ENCODE measurements at places on chromosomes 12 and 14.

GRCh38 chr14:76950055-76951020 lies 78.2 kb downstream of the IRF2BPL start:
- no peak for DNase-seq

- no peak for DNase-seq
Observed at GRCh38 chr14:54687750-54688119, 120.8 kb downstream of the SAMD4A start.

DNA sequence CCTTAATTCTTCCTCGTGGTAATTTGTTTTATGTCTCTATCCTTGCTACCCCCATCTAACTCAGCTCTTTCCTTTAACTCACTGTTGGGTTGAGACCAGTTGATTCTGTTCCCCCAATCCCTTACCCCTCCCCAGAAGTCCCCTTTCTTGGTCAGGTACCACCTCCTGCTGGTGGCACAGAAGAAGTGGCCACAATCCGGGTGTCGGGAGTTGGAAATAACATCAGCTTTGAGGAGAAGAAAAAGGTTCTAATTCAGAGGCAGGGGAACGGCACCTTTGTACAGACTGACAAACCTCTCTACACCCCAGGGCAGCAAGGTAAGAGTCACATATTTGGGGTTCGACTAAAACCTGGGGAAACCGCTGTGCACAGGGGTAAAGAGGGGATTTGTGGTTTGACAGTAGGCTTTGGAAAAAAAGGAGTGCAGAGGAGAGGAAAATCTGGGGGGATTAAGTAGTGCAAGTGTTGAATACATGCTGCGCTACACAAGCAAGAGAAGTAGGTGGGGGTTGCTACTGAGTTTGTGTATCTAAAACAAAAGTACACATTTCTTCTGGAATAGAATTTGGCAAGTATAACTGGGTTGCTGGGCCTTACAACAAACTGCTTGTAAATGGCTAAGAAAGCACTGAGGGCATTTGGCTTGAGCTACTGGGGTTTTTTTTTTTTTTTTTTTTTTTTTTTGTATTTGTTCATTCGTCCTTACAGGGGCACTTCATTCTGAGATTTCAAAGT lies 1.3 kb downstream of the A2ML1 start:
- DNase-seq = peak; percentile 37

GRCh38 chr14:65438266-65438933 lies 25.9 kb downstream of the FUT8 start:
- no peak for DNase-seq

DNA sequence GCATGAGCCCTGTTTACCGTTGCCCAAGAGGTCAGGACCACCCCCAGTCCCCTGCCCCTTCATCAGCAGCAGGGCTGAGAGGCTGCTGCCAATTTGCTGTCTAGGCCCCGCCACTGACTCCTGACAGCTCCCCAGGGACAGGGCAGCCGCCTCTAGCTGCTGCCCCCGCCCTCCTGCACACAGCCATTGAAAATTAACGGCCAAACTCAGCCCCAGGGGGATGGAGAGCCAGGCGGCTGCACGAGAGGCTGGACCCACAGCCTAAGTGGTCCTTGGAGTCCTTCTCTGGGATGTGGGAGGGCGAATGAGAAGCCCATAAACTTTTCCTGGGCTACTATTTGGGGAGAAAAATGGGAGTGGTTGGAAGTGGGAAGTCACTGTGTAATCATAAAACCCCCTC lies 4.6 kb downstream of the FOXN4 start:
- no peak for DNase-seq

- DNase-seq = no peak
Observed at GRCh38 chr12:116882742-116883141, 1.5 kb upstream of the HRK start.

GRCh38 chr14:68677476-68677875 lies 115.4 kb downstream of the ZFP36L1 start:
- DNase-seq = no peak

DNA sequence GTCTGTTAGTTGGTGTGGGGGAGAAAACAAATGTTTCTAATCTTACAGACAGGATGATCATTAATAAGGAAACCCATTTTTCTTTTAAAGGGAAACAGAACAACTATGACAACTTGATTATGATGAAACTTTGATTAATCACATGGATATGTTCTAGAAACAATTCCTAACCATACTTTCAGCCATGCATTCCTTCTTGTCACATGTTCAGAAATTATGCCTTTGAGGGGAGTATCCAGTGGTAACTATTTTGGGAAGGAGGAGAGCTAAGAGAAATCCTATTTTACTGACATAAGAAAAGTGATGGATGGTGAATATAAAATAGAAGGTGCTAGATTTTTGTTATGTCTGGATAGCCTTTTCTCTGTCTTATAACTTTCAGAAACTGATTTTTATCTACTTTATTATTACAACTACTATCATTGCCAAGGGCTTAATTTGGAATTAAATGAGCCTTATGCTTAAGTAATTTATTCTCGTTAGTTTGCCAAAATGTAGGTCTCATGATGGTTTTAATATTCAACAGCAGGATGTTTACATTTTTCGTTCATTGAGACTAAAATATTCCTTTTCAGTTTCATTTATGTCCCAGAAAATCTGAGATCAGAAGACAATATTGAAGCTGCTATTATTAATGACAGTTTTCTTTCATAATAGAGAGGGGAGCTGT lies 200.1 kb downstream of the TMTC2 start:
- no peak for DNase-seq

GRCh38 chr14:52602131-52602530 lies 49.5 kb downstream of the GPR137C start:
- no peak for DNase-seq

DNA sequence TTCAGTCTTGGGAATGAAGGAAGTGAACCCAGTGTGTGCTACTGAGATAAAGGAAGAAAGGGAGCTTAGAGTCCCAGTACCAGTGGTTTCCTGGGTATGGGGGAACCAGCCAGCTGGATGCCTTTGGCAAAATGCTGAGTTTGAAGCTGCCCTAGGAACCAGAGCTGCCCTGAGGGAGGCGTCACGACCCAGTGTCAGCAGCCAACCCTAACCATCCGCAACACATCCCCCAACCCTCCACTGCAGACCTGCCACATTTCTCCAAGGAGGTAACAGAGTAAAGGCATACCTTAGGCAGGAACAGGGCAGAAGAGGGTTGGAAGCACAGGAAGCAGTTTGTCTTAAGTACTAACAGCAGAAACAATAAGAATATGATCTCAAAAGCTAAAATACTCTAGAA lies 28.6 kb downstream of the PRDM4 start:
- DNase-seq = no peak

DNA sequence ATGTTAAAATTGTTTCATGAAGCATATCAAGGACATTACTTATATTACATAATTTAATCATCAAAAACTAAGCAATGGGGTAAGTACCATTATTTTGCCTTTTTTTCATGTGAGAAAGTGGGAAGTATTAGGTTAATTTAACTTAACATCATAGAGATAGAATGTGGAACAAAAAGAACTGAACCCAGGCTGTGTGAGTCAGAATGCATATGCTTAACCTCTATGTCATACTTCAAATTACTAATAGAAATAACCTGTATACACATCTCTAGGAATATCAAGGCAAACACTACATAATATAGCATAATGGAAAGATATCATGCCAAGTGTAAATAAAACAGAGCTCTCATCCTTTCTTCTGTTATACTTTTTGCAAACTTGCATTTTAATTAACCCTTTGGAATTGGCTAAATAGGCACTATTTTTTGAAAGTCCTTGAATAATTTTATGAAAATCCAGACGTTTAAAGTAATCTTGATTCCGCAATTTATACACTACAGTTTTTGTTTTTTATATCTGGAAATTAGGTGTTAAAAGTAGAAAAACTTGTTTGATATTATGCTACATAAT lies 777.7 kb downstream of the SLC6A15 start:
- no peak for DNase-seq

DNA sequence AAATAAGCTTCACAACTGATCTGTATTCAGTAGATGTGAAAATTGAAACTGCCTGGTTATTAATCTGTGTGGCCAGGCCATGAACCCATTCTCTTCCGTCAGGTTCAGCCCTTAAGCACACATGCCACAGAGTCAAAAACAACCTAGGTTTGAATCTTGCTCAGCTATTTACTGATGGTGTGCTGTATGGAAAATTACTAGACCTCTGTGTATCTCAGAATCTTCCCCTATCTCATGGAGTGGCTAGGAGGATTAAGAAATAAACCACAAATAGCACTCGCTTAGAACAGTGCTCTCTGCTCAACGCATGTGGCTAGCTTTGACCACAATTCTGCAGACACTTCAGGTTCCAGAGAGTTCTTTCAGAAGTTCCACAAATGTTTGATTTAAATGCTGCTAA lies 240.7 kb upstream of the PLEKHG7 start:
- no peak for DNase-seq

GRCh38 chr12:42278128-42278510 lies 40.1 kb upstream of the YAF2 start:
- no peak for DNase-seq

DNA sequence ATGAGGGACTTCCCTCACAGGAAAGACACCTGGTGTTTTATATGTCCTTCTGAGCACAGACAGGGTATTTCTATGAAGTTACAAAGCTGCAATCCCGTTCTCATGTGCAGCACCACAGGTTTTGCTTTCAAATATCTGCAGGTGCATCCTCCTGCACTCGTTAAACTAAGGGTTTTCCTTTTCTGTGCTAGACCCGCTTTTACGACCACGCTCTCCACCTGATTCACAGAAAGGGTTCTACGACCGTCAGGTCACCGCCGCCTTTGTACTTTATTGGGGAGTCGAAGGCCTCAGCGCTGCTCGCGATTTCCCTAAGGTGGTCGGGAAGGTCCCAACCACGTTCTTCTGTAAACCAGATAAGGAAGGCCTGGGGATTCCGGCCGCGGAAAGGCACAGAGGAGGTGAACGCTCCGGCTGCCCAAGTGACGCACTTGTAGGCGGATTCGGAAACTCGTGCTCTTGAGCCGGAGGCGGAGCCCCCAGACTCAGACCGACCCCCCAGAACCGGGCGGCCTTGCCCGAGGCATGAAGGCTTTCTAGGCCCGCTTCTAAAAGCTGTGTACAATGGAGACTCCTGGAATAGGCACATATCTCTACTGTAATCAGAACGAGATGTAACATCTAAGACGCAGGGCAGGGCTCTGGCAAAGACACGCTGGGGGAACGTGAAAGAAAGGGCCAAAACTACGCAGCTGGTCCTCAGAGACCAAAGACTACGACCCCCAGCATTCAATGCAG lies 995 bp upstream of the HSP90B1 start:
- peak; percentile 88 for DNase-seq

DNA sequence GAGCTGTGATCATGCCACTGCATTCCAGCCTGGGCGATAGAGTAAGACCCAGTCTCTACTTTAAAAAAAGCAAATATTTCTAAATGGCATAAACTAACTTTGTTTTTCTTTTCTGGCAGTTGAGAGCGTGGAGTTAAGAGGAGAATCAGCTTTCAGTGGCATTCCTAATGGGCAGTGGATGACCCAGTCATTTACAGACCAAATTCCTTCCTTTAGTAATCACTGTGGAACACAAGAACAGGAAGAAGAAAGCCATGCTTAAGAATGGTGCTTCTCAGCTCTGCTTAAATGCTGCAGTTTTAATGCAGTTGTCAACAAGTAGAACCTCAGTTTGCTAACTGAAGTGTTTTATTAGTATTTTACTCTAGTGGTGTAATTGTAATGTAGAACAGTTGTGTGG lies 21.2 kb downstream of the TDG start:
- no peak for DNase-seq

GRCh38 chr12:79001404-79001803 lies 136.8 kb downstream of the SYT1 start:
- DNase-seq = no peak

DNA sequence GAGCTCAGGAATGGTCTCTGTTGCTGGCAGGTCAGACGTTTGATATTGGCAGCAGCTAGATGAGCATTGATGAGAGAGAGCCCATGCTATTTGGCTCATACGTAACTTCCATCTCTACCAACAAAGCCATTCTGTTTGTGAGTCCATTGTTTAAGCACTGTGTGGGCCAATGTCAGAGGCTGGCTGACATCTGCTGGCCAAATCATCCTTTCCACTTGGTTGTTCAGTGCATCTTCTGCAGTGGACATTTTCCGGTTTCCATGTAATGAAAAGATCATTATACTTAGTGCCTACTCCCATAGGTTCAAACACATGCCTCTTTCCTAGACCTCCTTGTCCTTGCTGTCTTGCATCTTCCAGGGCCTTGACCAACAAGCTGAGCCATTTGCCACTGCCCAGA lies 59.2 kb downstream of the IFT81 start:
- no peak for DNase-seq

GRCh38 chr12:54662026-54662425 lies 13.9 kb upstream of the DCD start:
- no peak for DNase-seq

GRCh38 chr12:71504476-71504875 lies 64.9 kb downstream of the LGR5 start:
- DNase-seq = no peak

GRCh38 chr12:60324746-60325145 lies 728.9 kb downstream of the SLC16A7 start:
- no peak for DNase-seq

Measured in upper lobe of left lung (tissue), 6 donors.